ENCODE measurements at places on chromosomes 2 and 18.

GRCh38 chr2:144379851-144380311 lies 140.0 kb downstream of the ZEB2 start:
- DNase-seq: no peak

- DNase-seq: peak; percentile 90
Observed at GRCh38 chr2:66432801-66433694, 1.9 kb upstream of the MEIS1 start.

GRCh38 chr2:142944721-142945120 lies 67.3 kb downstream of the KYNU start:
- DNase-seq: no peak

- DNase-seq: no peak
Observed at GRCh38 chr18:5275872-5276271, 19.7 kb downstream of the ZBTB14 start.

GRCh38 chr2:70907130-70908057 lies 28.3 kb upstream of the ATP6V1B1 start:
- DNase-seq: no peak

DNA sequence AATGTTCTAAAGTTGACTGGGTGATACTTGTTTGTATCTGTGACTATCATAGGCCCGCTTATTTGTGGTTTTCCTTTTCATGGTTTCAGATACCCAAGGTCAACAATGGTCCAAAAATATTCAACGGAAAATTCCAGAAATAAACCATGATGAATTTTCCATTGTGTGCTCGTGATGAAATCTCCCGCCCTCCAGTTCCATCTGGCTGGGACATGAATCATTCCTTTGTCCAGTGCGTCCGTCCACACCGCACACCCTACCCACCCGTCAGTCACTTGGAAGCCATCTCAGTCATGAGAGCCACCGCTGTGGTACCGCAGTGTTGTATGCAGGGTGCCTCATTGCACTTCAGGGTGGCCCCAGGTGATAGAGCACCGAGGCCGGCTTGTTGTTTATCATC lies 268.2 kb upstream of the PXDN start:
- DNase-seq: no peak

GRCh38 chr18:26407736-26408601 lies 140.4 kb downstream of the KCTD1 start:
- DNase-seq: no peak

DNA sequence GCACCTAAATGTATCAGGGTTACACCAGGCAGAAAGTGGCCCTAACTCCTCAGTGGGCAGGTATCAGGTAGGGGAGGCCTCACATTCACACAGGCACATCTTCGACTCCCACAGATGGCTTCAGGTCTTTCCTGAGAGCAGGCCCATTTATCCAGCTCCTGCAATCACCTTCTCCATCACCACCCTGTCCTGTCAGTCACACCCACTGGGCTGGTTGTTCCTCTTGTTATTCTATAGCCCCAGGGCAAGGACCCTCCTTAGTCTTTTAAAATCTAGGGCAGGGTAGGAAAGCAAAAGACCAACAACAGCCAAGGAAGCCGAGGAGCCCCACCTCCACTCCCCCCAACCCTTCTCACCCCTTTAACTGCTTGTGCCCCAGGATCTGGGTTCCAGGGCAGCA lies 9.1 kb upstream of the HOXD4 start:
- no peak for DNase-seq

DNA sequence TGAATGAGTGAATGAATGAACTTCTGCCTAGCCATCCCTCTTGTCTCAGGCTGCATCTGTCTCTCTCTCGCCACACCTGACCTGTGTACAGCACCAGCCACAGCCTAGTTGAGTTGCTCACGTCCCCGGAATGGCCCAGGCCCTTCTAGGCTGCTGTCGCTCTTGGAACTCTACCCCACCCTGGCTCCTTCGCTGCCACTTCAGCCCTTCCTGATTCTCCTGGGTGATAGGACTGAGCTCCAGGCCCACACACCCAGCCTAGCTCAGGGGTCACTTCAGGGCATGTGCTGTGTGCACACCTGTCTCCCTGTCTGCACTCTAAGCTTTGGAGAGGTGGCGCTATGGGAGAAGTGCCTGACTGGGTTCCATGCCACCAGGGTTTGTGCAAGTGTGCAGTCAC lies 236.6 kb downstream of the GLI2 start:
- no peak for DNase-seq

DNA sequence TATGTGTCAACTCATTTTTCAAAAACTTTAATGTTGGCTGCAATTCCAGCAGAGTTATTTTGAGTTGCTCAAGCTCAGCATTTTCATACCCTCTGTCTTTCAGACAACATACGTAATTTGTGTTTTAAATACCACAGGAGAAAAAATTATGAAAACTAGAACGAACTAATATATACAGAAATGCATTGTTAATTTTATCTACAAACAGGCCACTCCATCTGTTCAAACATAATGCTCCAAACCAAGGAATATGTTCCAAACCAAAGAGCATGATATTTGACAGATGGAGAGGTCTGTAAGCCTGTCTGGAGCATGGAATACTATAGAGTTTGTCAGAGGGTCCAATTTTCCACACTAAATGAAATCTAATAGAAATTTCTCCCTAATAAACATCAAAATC lies 536.2 kb upstream of the FSIP2 start:
- DNase-seq: no peak

DNA sequence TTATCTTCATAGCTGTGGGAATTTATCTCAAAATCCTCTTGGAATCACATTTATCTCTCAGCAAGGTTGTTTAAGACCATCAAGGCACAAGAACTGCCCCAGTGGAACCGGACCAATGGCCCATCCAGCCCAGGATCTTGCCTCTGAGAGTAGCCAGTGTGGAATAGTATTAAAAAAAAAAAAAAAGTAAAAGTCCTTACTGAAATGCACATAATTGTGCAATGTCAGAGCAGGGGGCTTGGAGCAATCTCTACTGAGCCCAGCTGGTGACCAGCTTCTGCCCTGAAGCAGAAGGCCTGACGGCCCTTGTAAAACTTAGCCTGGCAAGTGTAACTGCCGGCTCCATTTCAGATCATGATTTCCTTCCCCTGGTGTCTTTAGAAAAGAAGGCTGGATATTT lies 355.6 kb upstream of the PIK3C3 start:
- DNase-seq: no peak

DNA sequence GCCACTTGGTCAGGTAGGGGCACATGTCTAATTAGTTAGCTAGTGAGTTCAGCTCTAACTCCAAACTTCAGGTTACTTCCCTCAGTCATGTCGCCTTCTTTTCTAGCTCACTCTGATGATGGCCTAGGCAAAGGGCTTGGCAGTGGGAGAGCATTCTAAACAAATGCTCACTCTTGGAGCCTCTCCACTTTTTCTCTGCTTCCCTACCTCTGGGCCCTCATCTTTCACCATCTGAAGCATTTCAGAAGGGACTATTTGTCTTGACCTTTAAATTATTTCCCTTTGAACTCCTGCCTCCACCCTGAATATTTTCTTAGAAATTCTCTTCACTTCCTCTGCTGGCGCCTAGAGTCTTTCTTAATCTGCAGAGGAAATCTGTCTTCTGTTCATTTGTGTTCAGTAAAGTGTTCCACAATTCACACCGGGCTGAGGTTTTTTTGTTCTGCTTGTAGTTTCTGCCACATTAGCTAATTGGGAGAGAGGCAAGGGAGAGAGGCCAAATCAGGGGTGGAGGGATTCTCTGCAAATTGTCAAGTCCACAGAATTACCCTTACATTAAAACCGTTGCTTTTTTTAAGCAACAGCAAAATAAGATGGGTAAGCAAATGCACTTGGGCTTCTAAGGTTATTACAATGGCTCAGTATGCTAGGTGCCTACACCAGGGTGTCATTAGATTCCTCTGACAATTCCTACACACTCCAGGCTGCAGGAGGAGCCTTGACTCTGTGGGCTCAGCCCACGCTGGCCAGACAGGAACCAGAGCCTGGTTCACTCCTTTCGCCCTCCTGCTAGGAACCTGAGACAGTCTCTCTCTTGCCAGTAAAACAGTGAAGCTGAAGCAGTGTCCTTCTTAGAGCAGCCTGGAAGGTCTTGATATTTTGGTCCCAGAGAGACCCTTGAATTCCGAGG lies 5.5 kb downstream of the MSGN1 start:
- DNase-seq: no peak

DNA sequence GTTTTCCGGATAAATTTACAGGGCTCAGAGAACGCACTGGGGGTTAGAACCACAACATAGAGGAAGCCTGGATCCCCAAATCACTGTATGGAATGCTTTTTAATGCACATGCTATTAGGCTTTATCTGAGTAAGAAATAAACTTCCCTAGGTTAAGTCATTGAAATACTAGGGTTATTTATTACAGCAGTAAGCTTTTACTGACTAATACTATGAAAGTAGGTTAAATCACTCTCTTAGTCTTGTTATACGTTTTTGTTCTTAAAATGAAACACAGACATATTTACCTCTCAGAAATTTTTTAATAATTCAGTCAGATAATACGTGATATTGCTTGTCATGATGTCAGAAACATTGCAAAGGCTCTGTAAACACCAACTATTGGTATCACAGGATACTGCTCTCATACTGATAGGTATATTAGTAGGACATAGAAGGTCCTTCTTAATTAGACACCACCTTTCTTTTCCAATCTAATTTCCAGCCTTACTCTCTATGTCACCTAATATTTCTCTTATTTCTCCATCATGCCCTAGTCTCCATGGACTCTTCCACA lies 162.7 kb upstream of the NYAP2 start:
- DNase-seq: no peak

DNA sequence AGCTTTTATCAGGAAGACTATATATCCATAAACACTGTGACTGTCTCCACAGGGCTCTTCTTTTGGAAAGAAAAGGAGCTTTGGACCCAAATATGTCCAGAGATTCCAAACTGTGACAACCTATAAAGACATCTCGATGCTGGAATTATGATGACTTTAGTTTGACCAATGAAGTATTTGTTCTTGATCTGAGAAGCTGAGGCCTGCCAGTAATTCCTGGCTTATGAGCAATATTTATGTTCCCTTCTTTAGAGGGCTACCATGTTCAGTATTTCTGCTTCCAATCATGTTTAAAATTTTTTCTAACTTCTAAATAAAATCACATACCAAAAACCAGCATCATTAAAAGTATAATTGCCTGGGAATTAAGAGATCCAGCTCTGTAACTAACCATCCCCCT lies 41.1 kb downstream of the FEZ2 start:
- DNase-seq: peak; percentile 76

DNA sequence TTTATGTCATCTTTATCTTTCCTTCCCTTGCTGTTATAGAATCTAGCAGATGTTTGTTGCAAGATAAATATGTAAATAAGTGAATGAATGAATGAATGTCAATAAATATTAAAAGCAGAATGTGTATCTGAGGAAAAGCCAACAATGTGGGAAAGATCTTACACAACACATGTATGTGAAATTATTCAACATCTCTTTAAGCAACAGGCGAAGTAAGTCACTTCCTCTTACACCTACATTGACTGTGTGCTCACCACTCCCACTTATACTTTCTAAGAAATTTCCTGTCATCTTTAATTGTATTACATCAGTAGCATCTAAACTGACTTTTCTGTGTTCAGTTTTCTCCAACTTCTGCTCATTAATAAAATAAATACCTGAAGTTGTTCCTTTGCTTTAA lies 43.0 kb downstream of the RAD51AP2 start:
- no peak for DNase-seq

- no peak for DNase-seq
Observed at GRCh38 chr2:155975734-155976133, 356.8 kb downstream of the NR4A2 start.

DNA sequence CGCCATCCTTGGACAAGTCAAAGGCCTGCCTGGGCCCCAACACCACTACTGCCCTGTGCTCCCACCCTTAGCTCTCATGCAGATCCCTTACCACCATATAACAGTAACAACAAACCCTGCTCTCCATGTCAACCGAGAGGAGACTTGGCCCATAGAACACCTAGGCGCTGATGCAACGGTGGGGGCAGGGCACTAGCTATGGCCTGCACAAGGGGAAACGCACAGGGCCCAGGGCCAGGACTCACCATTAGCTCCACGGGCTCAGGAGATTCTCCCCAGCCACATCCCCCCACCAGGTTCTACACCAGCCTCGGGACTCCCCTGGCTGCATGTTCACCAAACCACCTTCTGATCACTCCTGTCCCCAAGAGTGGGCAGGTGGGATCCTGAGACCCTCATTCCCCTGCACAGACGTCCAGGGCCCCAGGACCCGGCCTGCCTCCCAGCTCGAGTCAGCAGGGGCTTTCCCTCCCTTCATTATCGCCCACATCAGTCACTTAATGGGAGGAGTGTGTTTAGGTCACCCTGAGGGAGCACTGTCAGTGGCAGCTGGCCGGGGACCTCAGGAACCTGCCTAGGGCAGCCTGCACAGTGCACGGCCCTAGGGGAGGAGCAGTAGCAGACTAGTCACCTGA lies 29.3 kb downstream of the ANKMY1 start:
- no peak for DNase-seq

DNA sequence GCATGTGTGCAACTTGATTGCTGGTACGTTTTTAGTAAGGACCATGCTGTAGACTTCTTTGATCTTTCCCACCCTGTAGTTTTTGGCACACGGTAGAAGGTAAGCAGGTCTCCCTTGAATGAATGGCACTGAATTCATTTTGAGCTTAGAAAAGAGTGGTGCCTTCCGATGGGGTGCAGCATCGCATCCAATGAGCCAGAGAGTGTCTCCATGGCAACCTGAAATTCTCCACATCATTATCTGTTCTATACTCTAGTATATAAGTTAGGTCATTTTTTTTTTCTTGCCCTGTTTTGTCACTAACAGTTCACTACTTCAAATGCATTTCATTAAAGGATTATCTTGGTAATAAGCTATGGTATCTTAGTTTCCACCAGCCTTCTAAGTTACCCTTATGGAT lies 81.2 kb upstream of the REV1 start:
- DNase-seq: no peak

- no peak for DNase-seq
Observed at GRCh38 chr18:72863754-72864153, 4.0 kb downstream of the NETO1 start.

DNA sequence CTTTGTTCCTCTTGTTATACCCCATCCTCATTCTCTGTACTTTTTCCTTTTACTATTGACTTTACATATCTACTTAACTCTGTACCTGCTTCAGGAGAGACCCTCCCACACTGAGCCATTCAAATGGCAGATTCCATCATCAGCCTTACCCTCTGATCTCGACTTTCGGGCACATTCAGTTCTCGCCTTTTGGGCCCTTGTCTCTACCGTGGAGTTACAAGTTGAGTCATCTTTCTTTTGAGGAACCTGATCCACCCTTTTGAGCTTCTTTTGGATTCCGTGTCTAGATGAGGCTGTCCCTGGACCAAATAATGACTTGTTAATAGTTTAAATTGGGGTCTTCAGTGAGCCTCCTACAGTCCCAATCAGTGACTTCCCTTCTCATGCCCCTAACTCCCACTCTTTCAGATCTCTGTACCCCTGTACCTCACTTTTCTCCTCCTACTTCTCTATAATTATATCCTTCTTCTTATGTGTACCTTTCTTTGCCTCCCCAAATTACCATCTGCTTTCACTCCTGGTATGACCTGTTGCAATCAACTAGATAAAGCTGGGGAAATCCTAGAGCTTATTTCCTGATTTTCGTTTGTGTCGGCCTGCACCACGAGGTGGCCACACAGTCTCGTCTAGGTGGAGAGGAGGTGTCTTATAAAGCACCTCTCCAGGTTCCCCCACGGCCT lies 17.2 kb downstream of the SP110 start:
- no peak for DNase-seq

- DNase-seq: peak; percentile 51
Observed at GRCh38 chr2:101223814-101224231, 28.9 kb upstream of the CNOT11 start.
